AG04449 (cell line): ENCODE measurements at places on chromosomes 3 and 15.

DNA sequence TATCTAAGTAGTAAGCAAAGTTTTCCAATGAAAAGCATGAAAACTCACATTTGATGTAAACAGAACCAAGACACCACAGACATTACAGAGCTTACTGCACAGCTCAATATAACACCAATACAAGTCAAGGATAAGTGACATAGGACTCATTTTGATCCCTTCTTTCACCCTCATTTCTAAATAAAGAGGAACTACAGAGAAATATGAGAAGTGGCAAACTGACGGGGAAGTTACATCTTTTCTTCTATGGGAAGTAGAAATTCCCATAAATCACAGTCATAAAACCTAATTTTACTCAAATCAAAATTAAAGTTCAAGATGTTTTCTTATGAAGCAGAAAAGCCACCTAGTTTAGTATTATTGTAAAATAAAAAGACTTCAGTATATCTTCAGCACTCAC, 3.8 kb downstream of the ATG3 start:
- no peak for DNase-seq

GRCh38 chr3:123640740-123641462, 56.0 kb upstream of the HACD2 start:
- no peak for DNase-seq

DNA sequence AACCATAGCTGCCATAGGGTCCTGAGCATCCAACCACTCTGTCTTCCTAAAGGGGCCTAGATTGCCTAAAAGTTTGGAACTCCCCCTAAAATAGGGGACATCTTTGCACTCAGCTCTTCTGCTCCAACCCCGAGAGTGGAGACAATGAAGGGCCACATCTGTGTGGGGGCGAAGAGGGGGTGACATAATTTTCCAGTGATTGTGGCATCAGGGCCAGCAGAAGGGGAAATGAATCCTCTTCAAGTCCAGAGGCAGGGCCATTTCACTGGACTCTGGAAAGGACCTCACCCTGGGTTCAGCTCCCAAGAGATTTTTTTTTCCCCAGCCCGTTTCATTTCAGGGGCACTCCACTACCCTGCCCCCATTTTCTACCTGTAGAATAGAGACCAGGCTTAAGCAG, 4.6 kb upstream of the ANKRD63 start:
- DNase-seq = no peak

GRCh38 chr3:134991472-134992010, 196.5 kb downstream of the EPHB1 start:
- no peak for DNase-seq

GRCh38 chr15:33014586-33014985, 179.9 kb downstream of the FMN1 start:
- DNase-seq = no peak

- no peak for DNase-seq
Measured at GRCh38 chr15:66131200-66131599, 122.3 kb downstream of the MEGF11 start.

- DNase-seq = no peak
Measured at GRCh38 chr15:65244638-65245037, 33.4 kb upstream of the CILP start.

DNA sequence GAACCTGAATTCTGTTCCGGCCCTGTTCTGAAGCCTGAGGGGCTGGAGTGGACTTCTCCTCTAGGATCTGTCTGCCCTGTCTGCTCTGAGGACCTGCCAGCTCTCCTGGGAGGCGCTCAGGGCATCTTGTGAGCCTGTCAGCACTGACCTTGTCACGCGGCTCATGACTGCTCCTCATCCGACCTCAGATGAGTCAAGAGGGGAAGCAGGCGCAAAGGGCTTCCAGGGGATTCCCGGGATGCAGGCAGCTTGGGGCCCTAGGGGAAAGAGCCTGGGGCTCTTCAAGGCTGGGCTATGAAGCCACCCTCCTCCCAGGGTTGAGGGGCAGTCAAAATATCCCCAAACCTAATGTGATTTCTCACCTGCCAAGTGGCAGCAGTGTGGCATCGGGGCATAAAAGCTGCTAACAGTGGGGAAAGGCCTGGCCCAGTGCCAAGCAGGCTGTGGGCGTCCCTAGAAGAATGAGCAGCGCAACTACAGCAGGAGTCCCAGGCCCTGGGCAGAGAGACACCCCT, 27.6 kb upstream of the ANKDD1A start:
- peak; percentile 74 for DNase-seq

- no peak for DNase-seq
Measured at GRCh38 chr15:63075984-63076713, 33.6 kb downstream of the TPM1 start.

- DNase-seq = no peak
Measured at GRCh38 chr3:183393625-183394024, 34.8 kb downstream of the MCF2L2 start.

DNA sequence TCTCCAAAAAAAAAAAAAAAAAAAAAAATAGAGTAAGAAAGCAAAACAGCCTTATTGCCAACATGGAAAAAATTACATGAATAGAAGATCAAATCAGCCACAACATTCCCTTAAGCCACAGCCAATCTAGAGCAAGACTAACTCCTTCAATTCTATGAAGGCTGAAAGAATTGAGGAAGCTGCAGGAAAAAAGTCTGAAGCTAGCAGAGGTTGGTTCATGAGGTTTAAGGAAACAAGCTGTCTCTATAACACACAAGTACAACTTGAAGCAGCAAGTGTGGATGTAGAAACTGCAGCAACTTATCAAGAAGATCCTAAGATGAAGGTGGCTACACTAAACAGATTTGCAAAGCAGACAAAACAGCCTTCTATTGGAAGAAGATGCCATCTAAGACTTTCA, 9.3 kb downstream of the PARL start:
- DNase-seq = no peak

DNA sequence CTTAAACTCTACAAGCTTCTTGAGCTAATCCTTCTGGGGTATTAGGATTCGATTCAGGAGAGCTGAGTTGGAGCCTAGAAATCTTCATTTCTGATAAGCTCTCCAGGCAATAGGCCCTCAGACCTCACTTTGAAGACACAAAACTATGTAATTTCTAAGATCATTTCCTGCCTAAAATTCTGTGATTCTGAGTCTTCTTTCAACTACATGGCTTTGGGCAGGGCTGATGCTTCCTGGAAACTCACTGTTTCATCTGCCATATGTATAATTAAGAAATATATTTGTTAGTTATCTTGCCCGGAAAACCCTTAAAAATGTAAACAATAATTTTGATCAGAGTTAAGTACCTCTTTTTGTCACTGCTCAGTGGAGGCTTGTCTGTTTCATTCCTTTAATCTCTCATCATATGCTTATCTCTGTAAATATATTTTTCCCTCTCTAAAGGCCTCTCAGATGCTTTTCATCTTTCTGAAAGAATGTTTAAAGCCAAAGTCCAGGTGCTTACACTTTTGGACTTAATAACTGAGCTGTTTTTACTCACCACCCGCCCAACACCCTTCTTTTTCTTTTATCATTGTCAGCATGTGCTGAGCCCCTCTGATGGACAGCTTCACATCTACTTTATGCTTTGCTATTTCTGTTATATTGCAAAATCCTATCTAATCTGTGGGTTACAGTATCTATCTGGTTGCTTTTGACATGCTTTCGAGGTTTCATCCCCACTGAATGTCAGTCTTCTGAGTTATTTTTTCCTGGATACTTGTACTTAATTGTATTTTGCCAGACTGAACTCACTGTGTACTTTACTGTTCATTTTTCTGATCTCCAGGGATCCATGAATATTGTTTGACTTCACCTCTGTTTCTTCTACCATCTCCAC, 38.2 kb downstream of the FILIP1L start:
- no peak for DNase-seq

- no peak for DNase-seq
Measured at GRCh38 chr3:70635301-70635700, 322.9 kb upstream of the MDFIC2 start.

DNA sequence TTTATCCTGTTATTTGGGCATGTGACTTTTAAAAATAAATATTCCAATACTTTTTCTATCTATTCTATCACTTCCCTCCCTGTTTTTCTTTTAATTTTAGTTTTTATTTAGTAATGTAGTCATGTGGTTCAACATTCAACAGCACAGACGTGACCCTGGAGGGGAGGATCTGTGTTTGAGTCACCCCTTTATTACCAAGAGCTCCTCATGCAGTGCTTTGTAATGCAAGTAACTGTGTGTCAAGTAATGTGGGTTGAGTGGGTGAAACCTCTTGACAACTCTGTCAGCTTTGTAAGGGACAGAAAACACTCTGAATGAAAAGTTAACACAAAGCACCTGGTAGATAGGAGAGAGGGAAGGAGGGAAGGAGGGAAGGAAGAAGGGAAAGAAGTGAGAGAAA, 89.7 kb upstream of the FGF12 start:
- peak; percentile 44 for DNase-seq

DNA sequence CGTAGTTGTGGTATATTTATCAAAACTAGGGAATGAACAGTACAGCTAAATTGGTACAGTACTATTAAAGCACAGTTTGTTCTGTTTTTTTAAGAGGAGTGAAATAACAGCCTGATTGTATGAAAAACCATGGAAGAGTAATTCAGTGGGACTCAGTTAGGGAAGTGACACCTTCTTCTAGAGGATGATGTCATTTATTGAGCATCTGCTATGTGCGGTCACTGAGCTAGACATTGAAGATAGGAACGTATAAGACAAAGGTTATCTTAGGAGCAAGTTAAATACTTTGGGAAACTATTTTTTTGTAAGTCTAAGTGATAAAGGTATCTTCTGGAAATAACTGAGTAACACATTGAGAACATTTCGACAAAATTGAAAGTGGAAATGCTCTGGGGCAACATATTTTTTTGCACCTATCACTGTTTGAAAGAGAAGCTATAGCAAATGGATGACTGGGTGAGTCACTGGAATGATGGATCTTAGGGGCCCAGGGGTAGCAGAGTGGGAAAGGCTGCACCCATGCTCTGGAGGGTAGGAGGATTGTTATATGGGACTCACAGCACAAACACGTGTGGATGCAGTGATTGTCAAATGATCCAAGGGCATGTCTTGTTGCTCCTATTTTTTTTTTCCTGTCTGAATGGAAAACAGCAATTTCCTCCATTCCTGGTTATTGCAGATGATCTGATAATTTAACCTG, 43.0 kb downstream of the OXNAD1 start:
- no peak for DNase-seq

GRCh38 chr3:49841126-49841696, 15.2 kb downstream of the TRAIP start:
- DNase-seq = no peak

- DNase-seq = no peak
Measured at GRCh38 chr3:24149032-24149431, 203.9 kb downstream of the NR1D2 start.

GRCh38 chr3:82741346-82741745, 979.9 kb upstream of the GBE1 start:
- no peak for DNase-seq

- no peak for DNase-seq
Measured at GRCh38 chr3:133937061-133937686, 41.5 kb upstream of the RAB6B start.

GRCh38 chr15:57914350-57915055, 151.0 kb downstream of the ALDH1A2 start:
- DNase-seq = no peak

GRCh38 chr3:171269542-171269941, 190.7 kb downstream of the TNIK start:
- DNase-seq = no peak

DNA sequence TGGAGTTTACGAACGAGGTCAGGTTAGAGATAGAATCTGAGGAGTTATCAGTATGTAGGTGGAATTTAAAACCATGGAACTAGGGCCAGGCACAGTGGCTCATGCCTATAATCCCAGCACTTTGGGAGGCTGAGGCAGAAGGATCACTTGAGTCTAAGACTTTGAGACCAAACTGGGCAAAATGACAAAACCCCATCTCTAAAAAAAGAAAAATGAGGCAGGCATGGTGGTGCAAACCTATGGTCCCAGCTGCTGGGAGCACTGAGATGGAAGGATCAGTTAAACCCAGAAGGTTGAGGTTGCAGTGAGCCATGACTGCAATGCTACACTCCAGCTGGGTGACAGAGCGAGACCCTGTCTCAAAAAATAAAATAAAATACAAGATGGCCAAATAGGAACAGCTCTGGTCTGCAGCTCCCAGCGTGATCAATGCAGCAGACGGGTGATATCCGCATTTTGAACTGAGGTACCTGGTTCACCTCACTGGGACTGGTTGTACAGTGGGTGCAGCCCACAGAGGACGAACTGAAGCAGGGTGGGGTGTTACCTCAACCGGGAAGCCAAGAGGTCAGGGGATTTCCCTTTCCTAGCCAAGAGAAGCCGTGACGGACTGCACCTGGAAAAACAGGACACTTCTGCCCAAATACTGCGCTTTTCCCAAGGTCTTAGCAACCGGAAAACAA, 33.3 kb downstream of the ZMAT3 start:
- DNase-seq = no peak

- no peak for DNase-seq
Measured at GRCh38 chr3:149217347-149217746, 4.3 kb downstream of the CP start.

GRCh38 chr15:63019511-63020109, 22.9 kb upstream of the TPM1 start:
- DNase-seq = peak; percentile 26

DNA sequence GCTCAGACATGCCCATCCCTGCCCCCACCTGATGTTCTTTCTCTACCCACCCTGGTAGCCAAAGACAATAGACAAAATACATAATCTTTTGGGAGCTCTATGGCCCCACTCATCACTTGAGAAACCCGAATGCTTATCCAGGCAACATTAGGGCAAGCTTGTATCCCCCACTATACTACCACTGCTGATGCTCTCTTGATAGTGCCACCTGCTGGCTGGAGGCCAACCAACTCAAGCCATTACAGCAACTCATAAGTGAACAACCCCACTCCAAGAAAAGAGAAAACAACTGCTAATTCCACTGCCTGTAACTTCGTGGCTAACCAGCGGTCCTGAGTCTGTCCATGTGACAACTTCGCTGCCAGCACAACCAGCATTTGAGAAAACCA, 342.5 kb upstream of the TGFBR2 start:
- no peak for DNase-seq

DNA sequence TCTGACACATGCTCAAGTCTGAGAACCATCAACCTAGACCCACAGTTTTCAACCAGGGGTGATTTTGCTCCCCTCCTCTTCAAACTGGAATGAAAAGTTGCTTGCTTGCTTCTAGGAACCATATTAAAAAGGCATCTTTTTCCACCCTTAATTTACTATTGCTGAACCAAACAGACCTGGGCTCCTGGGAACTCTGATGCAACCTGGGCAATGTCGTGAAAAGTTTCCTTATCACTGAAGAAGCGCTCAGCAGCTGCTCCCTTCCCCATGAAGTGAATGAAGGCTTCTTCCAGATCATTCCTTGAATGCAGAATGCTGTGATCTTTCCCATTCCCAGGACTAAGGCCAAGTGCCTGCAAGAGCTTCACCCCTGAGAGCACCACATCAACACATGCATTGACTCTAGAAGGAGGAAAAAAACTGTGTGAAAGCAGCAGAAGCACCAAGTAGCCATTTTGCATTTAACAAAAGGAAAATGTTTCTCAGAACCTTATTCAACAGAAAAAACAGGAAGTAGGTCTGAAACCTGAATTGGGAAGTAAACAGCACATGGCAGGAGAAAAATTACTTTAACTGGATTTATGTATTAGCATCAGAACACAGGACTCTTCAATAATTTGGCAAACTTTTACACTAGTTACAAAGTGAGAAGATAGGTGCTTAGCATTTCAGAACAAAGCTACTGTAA, 8.7 kb downstream of the ADPGK start:
- no peak for DNase-seq

GRCh38 chr3:72699631-72700030, 148.6 kb downstream of the SHQ1 start:
- no peak for DNase-seq
